ENCODE measurements at places on chromosomes 4 and X.

DNA sequence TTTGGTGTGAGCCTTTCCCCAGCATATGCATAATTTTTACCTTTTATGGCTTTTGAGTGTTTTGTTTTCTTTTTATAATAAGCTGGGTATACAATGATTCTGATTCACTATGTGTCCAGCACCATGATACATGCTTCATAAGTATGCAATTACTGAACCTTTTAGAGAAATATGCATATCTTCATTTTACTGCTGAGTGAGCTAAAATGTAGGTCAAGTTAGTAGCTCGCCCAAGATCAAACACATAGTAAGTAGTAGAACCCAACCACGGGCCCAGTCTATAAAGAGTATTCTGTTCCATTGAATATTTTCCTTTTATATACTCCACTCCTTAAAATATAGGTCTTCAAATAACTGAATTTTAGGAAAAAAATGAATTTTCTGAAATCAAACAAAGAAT lies 362.4 kb upstream of the HTR2C start:
- no peak for DNase-seq

DNA sequence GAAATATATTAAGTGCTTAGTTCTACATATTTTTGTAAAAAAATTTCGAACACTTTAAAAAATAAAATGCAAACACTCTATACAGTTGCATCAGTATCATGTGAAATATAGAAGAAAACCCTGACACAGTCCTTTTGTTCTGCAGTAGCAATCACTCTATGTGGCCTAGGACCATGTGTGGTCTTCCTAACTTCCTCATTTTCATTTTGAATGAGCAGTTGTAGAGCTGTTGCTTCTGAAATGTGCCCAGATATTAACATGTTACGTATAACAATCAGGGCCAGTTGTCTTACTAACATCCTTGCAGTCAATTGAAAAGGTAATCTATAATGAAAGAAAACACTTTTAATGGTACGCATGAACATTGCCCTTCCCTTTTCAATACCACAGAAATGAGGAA lies 107.9 kb downstream of the ZNF827 start:
- DNase-seq: no peak

GRCh38 chr4:36165631-36166005 lies 78.7 kb downstream of the ARAP2 start:
- no peak for DNase-seq

DNA sequence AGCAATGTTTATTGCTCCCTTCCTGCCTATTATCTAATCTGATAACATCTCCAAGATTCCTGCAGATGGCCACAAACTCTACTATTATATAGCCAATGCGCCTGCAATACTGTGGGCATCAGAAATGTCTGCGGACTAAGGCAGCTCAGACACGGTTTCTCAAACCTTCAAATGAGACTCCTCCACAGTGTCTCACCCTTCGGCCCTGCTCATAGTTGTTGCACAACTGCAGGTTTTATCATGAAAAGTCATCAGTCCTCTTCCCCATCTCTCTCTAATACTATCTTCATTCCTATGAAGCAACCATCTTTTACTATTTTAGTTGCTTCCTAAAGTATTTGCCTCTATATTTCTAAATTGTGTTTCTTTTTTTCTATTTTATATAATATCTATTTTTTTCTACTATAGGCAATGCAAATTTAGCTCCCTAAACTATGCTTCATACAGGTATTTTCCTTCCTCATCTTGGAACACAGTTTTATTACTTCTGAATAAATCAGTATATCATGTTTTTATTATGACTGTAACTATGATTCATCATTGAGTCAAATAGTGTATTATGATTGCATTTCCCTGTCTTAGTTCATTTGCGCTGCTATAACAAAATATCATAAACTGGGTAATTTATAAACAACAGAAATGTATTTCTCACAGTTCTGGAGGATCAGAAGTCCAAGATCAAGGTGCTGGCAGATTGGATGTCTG lies 129.7 kb upstream of the EDNRA start:
- no peak for DNase-seq

- DNase-seq: no peak
These were observed 134.4 kb upstream of the BMPR1B start for GRCh38 chr4:94623126-94623911.

- DNase-seq: peak; percentile 8
These were observed at the start of gene CITED1 for GRCh38 chrX:72305286-72306084. Gene CITED1 (minus strand): TSS chrX:72305914. CDS start chrX:72302869, 3,045 bp downstream.

DNA sequence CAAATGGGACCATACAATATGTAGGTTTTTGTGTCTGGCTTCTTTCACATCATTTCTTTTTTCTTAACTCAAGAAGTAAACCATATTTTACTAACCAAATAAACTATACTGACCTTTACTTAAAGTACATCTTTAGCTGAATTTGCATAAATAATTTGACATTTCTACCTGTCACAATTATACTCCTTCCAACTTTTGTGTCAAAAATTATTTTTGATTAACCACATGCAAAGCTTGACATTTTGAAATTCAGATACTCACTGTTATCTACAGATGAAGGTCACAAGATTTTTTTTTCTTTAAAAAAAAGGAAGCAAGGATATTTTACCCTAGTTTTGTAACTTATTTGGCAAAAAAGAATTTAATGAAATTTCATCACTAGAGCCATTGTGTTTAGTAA lies 12.0 kb upstream of the RAB9A start:
- no peak for DNase-seq

- no peak for DNase-seq
These were observed 15.9 kb downstream of the IL15 start for GRCh38 chr4:141652161-141652778.

DNA sequence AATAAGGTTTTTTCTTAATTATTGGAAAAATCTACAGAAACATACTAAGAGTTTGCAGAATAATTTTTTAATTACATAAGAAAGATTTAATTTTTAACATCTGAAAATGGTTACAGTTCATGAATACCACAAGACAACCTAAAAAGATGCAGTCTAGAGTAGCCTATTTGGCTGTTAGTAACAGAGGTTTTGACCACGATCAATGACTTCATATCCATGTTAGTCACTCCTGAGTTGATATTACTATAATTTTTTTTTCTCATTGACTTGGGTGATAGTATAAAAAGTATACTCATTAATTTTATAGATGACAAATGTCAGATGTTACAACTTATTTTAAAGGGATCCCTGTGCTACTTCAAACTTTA lies 272.5 kb downstream of the DCTD start:
- DNase-seq: no peak
